ENCODE measurements at places on chromosomes 1 and 21.
A peak's percentile ranks its signal among the peaks of the same experiment; 100 is the strongest.

DNA sequence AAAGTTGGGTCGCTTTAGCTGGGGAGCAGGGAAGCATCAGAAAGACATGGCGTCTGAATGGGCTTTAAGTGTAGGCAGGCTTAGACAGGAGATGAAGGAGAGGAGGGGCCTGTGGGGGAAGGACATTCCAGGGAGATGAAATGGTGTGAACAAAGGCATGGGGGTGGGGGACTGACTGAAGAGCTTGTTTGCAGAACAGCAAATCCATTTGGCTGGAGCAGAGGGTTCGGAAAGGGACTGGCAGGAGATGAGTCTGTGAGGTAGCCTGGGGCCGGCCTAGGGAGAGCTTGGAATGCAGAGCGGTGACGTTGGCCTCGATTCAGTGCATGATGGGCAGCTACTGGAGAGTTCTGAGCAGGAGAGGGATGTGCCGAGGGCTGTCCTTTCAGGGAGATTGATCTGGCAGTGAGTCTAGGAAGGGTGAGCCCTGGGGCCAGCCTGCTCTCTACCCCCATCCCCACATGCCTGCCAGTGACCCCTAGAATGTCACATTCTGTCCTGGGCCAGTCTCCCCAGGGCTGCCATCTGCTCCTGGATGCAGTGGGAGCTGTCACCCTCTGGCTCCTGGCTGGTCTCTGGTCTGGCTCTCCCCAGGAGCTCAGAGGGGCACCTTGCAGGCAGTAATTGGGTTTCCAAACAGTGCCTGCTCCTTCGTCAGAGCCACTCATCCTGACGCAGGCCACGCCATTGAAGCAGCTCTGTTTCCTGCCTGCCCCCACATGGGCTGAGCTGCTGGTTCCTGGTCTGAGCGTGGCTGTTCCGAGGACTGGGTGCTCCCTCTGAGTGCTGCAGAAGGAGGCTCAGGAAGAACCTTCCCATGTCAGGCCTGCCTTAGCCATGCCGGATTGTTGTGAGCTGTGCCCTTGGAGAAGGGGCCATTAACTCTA lies 22.3 kb upstream of the TMEM222 start:
- DNase-seq, result no peak

DNA sequence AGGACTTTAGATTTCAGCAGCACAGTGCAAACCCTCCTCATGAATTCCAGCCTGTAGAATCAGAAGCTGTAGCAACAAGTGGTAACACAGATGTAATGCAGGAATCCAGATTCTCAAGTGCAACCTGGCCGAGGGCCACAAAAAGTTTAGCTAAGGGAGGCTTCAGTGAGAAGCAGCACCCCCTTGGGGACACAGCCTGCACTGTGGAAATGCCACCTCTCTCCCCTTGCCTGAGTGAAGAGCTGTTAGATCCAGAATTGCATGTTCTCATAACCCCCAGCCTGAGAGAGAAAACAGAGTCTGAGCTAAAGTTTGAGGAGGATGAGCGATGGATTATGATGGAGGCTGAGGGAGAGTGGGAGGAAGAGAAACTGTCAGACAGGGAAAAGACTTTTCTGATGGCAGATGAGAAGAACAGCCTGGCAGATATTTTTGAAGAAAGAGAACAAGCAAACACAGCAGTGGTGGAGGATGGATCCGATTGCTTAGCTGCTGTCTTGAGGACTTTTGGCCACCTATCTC lies 80.5 kb upstream of the BMP8A start:
- peak; percentile 41 for DNase-seq

DNA sequence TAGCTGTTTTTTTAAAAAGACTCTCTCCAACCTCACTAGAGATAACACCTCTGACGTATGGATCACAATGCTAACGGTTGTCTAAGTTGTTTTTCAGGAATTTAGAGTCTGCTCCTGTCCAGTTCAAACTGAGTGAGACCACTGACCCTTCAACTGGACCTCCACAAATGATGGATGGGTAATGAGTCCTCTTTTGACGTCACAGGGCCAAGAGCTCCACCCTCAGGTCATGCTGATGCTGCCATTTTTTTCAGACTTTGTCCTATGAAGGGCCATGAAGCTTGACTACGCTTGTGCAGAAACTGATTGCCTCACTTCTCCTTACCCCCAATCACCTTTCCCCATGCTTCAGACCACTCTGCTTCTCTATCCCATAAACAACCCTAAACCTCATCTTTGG lies 16.6 kb downstream of the GRIK3 start:
- DNase-seq, result no peak

DNA sequence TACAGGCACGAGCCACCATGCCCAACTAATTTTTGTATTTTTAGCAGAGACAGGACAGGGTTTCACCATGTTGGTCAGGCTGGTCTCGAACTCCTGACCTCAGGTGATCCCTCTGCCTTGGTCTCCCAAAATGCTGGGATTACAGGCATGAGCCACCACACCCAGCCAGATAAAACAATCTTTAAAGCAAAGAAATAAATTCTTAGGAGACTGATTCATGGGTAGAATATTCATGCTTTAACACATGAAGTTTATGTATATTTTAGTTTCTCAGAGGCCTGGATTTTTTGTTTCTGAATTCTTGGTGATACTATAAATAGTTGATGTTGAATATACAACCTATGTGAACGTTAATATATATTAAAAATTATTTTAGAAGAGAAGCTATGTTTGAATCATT lies 127.4 kb upstream of the KIAA1614 start:
- no peak for DNase-seq

- no peak for DNase-seq
These were observed 116.5 kb upstream of the COL24A1 start for GRCh38 chr1:86273066-86273465.

GRCh38 chr1:156414461-156415064 lies 45.6 kb downstream of the RHBG start:
- no peak for DNase-seq

DNA sequence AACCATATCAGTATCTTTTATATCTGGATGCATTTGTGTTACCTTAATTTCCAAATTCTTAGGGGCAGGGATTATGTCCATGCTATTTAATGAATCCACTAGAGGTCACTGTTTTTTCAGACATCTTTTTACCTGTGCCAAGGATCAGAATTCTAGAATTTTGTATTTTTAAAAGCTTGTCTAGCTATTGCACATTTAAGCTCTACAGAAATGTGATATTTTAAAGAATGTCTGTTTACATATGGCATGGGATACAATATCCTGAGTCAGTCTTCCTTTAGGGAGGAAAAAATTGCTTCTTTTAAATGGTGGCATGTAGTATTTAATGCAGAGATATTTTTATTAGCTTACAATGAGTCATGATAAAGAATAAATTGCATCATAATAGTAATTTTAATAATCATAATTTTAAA lies 11.3 kb downstream of the RPAP2 start:
- DNase-seq, result no peak

GRCh38 chr1:39759436-39759726 lies 11.8 kb downstream of the OXCT2 start:
- no peak for DNase-seq

- no peak for DNase-seq
These were observed 6.0 kb upstream of the LY9 start for GRCh38 chr1:160789702-160790611.

DNA sequence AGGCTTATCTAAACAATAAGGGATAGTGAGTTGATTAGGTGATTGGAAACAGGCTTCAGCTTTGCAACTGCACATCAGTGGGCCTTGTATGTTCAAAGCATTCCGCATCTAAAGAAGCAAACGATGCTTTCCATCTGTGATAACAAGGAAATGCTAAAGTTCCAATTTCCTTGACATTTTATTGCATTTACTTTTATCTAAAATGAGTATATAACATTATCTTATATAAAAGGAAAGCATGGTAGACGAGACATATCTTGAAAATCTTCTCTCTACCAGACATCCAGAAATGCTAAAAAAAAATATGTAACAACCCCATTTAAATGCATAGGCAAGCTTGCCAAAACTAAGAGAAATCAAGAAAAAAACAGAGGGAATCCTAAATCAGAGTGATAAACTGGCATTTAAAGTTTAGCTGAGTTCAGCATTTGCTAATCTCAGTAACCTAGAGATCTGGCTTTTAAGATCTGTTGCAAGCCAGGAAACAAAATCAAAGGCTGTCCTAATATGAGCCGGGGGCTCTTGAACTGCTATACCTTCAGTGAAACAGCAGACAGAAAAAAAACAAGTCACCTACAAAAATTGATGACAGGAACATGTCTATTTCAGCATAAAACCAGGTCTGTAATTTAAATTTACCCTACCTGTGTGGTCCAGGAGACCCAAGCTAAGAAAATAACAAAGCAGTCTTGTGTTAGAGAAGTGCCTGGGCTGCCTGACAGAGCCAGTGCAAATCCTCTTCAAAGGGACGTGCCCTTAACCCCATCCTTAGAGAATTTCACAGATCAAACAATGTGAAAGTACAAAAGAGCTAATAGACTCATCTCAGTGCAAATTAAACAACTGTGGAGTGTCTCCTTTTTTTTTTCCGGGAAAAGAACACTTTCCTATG lies 3.1 kb upstream of the RGS13 start:
- DNase-seq, result no peak

DNA sequence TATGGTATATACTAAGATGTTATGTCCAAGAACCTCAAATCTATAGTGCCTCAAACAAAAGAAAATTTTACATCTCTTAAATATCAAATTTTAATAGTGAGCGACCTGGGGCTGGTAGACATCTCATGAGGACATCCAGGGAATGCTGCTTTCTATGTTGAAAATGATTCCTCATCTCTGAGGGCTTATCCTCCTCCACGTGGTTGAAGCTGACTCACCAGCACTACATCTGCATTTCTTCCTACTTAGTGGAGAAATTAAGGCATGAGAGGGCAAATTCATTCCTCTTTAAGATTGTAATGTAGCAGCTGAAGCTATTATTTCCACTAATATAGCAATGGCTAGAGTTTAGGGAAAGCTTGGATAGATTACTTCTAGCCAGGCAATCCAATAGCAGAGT lies 529.5 kb downstream of the COL11A1 start:
- DNase-seq, result no peak

GRCh38 chr1:227070638-227071285 lies 130.7 kb downstream of the COQ8A start:
- DNase-seq, result no peak

- DNase-seq, result no peak
These were observed 1038.9 kb downstream of the BRINP3 start for GRCh38 chr1:189438808-189439207.

DNA sequence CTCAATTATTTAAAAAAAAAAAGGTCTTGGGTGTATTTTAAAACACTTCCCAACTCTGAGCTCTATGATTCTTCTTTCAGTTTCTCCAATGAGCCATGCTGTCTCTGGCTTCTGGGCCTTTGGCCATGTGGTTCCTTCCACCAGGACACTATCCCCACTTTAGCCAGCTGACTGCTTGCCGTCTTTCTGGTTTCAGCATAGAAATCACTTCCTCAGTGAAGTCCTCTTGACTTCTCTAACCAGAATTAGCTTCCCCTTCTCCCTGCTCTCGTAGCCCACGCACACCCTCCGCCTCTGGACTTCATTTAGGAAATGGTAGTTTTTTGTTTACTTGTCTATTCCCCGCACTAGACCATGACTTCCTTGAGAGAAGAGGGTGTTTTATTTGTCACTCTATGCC lies 1.1 kb upstream of the DIO1 start:
- no peak for DNase-seq

GRCh38 chr1:14778898-14779865 lies 180.7 kb downstream of the KAZN start:
- no peak for DNase-seq

- DNase-seq, result no peak
These were observed 192.6 kb upstream of the AJAP1 start for GRCh38 chr1:4461726-4462290.

DNA sequence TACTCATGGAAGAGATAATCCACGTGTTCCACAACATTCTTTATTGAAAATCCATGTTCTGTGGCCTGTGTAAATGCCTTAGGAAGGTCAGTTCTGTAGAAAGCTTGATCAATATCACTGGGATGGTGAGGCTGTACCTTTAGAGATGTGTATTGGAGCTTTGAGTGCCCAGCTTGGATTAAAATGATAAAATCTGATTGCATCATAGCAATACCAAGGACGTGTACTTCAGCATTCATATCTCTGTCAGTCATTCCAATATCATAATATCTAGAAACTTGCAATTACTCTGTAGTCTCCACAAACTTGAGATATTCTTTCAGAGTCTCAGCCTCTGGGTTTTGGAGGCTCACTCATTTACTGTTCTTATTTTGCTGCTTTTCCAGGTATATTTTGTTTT lies 31.6 kb downstream of the IFI44 start:
- no peak for DNase-seq

- no peak for DNase-seq
These were observed 417.1 kb downstream of the SETD4 start for GRCh38 chr21:35643176-35643575.

- DNase-seq, result no peak
These were observed 2.7 kb downstream of the DUSP10 start for GRCh38 chr1:221739018-221739676.

- no peak for DNase-seq
These were observed 10.2 kb downstream of the C1orf216 start for GRCh38 chr1:35708441-35708921.

DNA sequence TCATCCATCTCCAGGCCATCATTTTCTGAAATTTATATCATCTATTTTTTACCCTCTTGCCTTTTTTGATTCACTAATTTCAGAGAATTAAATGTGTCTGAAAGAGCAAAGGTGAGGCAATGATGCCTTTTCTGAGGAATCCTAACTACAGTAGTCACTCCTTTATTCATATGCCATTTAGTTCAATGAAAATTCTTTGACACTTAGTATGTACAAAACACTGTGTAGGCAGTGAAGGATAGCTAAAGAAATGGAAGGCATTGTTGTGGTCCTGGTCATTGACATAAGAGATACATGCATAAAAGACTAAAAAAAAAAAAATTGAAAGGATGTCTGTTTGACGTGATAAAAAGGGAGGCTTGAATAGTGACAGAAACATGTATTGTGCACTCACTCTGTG lies 171.9 kb upstream of the BEND5 start:
- no peak for DNase-seq

- DNase-seq, result no peak
These were observed 327.5 kb upstream of the RUNX1 start for GRCh38 chr21:35376406-35377135.

DNA sequence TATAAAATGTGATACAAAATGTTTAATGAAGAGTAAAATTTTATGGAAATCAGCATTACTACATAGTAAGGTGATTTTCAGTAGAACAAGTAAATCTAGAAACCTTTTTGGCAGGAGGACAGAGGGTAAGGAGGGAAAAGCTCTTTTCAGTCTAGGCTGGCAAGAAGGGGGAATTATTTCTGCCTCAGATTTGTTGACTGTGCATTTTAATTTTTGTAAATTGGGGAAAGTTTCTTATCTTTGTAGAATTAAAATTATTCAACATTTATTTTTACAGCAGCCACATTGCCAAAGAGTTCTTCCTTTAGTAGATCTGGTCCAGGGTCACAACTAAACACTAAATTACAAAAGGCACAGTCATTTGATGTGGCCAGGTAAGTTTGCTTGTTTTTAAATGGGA lies 109.2 kb downstream of the ITSN1 start:
- no peak for DNase-seq

DNA sequence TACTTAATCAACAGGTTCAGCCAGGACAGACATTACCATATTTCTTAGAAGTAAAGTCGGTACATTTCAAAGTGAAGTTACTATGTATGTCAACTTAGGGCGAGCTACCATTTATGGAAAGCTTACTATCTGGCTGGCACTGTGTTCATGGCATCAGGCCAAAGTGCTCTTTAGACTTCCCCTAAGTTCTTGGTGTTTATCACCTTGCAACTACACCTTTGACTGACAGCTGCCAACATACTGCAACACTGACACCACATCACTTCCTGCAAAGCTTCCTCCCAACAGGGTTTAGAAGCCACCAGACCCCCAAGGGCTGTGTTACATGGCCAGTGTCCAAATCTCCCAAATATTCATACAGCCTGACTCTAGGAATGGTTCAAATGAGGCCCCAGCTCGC lies 61.0 kb downstream of the TIAM1 start:
- DNase-seq, result no peak
